ENCODE measurements at places on chromosomes 4 and X. TPM values are rescaled to one million over a fixed set of nuclear protein-coding genes. Genes with fewer than 3 reads are reported as not detected.

DNA sequence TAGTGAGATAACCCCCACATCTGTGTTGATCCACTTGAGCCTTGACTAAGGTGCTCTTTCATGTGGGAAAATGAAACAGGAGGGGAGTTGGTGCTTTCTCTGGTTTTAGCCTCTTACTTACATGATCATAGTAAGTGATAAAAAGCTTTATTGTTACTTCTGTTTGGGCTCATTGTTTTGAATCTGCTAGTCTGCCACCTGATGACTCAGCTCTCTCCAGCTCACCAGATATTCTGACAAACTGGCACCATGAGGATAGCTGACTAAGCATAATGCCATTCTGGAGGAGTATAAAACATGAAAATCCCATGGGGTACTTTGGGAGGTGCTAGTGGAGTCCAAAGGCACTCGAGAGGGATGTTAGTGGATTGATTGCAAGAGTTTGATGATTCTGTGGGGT, 824.0 kb downstream of the RAPGEF2 start:
- DNase-seq: no peak

The TMEM271 gene
- not detected for total RNA-seq

DNA sequence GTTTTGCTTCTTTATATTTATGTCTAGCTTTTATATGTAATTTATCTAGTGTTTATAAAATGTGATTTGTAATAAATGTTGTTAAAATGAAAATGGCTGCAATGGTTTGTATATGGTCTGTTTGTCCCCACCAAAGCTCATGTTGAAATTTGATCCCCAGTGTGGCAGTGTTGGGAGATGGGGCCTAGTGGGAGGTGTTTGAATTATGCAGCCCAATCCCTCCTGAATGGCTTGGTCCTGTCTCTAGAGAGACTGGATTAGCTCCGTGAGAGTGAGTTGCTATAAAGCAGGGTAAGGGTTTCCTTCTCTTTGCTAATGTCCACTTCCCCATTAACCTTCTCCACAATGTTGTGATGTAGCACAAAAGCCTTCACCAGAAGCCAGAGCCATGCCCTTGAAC, 30.0 kb upstream of the JADE3 start:
- no peak for DNase-seq

- no peak for DNase-seq
Measured at GRCh38 chr4:128690011-128690410, 119.5 kb upstream of the JADE1 start.

- DNase-seq: peak; percentile 0
Measured at GRCh38 chrX:102129473-102129872, 4.0 kb downstream of the TCEAL2 start.

DNA sequence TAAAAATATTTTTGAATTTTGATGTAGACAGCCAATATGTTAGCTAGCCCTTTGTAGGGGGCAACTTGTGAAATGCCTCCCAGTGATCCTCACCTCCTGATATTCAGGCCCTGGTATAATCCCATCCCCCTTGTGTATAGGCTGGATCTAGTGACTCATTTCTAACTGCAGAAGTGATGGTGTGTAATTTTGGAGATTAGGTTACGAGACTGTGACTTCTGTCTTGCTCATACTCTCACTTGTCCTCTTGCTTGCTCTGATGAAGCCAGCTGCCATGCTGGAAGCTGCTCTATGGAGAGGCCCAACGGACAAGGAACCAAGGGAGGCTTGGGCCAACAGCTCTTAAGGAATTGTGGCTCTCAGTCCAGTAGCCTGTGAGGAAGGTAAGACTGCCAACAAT, 61.7 kb downstream of the GPR82 start:
- DNase-seq: no peak

GRCh38 chrX:103155201-103155600, 59.7 kb upstream of the BEX4 start:
- DNase-seq: peak; percentile 37

The DDIT4L gene
- total RNA-seq: 3.5 TPM

The WWC2 gene
- total RNA-seq: 42.2 TPM

DNA sequence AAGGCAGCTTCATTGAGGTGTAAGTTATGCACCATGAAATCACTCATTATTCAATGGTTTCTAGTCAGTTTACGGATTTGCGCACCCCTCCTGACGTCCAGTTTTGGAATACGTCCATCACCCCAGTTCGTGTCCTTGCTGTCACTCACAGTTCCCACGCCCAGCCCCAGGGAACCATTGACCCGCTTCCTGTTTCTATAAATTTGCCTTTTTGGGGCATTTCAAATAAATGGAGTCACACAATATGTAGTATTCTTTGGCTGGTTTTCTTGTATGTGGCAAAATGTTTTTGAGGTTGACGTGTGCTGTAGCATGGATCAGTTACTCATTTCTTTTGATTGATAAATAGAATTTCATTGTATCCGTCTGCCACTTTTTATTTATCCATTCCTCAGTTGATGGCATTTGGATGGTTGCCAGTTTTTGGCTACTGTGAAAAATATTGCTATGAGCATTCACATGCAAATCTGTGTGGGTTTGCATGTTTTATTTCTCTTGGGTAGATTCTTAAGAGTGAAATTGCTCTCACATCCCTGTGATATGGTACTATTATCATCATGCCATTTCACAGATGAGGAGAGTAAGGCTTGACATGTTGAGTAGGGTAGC, 18.4 kb upstream of the SORCS2 start:
- no peak for DNase-seq

- no peak for DNase-seq
Measured at GRCh38 chr4:80462621-80463091, 127.1 kb downstream of the CFAP299 start.

DNA sequence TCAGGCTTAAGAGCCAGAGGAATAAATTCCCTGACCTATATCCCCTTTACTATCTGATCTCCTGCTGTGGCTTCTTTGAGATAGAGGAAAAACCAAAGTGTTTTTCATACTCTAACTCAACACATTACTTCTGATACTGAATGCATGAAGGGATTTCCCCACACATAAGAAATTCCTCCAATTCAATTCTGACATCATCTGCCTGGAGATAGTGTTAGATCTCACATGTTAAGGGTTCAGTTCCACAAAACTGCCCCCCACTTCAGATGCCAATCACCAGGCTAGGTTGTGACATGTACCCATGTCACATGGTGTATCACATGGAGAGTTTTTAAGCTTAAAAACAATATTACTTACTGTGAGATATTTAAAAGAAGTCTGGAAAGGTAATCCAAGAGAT, 46.8 kb downstream of the GSTCD start:
- no peak for DNase-seq

- peak; percentile 7 for DNase-seq
Measured at GRCh38 chr4:169557061-169557636, 55.2 kb downstream of the NEK1 start.
